ENCODE measurements at places on chromosomes 11 and 22.

DNA sequence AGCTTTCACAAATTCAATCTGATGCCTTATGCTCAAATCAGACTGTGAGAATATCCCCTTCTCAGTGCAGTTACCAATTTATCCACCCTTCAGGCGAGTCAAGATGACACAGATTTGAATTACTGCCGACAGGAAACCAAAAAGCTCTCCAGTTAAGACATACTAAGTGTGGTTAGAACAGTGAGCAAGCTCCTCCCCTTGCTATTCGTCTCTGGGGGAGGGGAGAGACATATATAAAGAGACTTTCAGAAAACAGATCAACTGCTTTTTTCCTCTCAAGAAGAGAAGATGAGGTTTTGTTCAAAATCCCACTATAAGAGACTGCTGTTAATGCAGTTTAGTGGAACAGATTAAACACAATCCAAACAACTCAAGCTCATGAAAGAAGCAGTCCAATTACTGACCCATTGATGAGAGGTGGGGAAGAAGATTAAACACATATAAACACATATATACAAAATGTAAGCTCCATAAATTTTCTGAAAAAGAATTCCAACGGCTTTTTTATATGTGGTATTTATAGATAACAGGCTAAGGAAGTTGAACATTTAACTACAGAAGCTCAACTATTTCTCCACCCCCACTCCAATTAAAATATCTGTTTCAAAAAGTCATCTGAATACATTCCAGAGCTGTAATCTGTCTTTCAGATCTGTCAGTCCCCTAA lies 102.7 kb downstream of the MRTFA start:
- DNase-seq: no peak

DNA sequence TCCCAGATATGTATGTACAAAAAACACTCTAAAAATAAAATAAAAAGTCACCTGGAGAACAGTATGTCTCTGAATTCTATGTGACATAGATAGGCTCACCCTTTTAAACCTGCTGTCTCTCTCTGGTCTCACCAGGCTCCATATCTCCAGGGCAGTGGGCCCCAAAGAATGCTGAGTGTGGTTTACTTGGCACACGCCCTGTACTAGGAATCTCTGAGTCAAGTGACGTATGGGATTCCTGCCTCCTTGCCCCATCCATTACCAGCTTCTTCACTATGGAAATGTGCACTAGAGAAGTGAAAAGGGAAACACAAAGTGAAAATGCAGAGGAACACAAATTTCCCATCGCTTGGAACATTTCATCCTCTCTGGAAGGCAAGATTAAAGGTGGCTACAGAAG lies 722.2 kb upstream of the TENM4 start:
- DNase-seq: no peak

- DNase-seq: no peak
Measured at GRCh38 chr11:36088266-36088972, 144.6 kb downstream of the LDLRAD3 start.

DNA sequence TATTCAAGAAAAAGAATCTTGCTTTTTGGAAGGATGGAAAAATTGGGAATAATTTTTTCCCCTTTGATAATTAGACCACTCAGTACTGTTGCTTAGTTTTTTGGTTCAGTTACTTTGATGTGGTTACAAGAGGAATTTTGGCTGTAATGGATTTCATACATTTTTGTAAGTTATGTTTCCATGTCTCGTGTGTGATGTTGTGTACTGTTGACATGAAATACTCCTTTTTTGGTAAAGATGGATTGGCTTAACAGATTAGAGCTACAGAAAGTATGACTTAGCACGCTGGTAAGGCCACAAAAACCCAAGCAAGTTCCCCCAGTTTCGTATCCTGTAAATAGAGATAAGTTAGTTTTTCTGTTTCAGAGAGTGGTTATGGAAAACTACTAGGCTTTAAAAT lies 11.9 kb downstream of the TBCEL start:
- DNase-seq: no peak

GRCh38 chr11:61586792-61587430 lies 6.0 kb upstream of the SYT7 start:
- no peak for DNase-seq

- no peak for DNase-seq
Measured at GRCh38 chr11:124085997-124086846, 29.0 kb upstream of the VWA5A start.

- no peak for DNase-seq
Measured at GRCh38 chr11:128484172-128484571, 103.2 kb downstream of the ETS1 start.

DNA sequence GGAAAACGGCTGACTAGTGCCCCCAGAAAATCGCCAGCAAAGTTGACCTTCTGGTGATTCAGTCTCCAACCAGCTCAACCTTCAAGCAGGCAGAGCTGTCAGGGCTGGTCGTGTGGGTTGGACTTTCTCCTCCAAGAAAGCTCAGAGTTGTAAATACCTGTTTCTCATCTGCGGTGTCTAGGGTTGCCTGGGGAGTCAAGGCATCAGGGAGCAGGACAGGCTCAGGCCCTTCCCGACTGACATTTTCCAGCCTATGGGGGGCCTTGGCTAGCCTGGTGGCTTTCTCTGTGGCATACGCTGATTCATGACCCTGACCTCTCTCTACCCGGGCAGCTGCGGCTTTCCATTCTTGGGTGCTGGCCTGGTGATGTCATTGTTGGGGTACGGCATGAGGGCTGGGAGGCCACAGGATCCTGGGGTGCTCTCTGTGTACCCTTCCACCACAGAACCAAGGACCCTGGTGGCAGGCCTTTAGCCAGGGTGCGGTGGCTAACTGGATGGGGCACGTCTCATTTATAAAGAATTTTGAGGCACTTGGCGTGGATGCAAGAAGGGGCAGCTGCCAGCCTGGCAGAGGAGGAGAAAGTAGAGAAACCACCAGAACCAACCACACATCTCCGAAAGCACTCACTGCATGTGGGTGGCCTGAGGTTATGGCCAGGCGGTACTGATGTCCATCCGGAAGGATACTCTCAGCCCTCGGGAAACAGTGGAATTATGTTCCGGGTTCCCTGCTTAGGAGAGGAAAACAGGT lies 64.9 kb downstream of the BCR start:
- DNase-seq: no peak

- no peak for DNase-seq
Measured at GRCh38 chr11:111465400-111465799, 46.8 kb downstream of the BTG4 start.

- DNase-seq: no peak
Measured at GRCh38 chr11:1807264-1807995, 27.4 kb upstream of the SYT8 start.

- no peak for DNase-seq
Measured at GRCh38 chr11:132943357-132943705, 589.0 kb downstream of the OPCML start.

GRCh38 chr11:125210066-125210465 lies 45.5 kb downstream of the PKNOX2 start:
- no peak for DNase-seq

GRCh38 chr11:126655807-126656128 lies 300.3 kb downstream of the ST3GAL4 start:
- DNase-seq: no peak

- no peak for DNase-seq
Measured at GRCh38 chr11:14881576-14882193, 10.3 kb downstream of the CYP2R1 start.

- no peak for DNase-seq
Measured at GRCh38 chr11:103737747-103738146, 298.7 kb upstream of the DDI1 start.

DNA sequence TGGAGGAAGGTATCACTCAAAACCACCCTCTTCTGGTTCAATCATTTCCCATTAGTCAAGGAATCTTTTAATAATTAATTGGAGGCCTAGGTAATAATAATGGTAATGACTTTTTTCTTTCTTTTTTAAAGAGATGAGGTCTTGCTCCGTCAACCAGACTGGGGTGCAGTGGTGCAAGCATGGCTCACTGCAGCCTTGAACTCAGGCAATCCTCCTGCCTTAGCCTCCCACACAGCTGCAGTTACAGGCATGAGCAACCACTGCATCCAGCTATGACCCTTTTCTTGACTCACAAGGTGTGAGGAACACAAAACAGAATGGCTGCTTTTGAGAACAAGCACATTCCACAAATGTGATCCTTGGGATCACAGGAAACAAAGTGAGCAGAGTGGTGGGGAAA lies 3.6 kb downstream of the POLDIP3 start:
- no peak for DNase-seq

GRCh38 chr22:19943082-19944026 lies 1.7 kb upstream of the TXNRD2 start:
- DNase-seq: no peak

- DNase-seq: no peak
Measured at GRCh38 chr11:19426756-19427403, 186.1 kb upstream of the E2F8 start.

DNA sequence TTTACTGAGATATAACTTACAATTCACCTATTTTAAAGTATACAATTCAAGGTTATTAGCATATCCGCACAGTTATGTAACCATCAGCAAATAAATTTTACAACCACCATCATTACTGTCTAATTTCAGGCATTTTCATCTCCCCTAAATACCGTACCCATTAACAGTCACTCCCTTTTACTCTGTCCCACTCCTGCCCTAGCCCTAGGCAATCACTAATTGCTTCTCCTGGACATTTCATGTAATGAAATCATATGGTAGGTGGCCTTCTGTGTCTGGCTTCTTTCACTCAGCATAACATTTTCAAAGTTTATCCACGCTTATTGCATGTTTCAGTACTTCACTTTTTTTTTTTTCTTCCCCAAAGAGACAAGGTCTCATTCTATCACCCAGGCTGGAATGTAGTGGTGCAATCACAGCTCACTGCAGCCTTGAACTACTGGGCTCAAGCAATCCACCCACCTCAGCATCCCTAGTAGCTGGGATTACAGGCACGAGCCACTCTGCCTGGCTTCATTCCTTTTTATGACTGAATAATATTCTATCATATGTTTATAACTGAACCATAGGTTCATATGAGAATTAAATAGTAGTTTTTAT lies 61.4 kb upstream of the CHRM4 start:
- no peak for DNase-seq

DNA sequence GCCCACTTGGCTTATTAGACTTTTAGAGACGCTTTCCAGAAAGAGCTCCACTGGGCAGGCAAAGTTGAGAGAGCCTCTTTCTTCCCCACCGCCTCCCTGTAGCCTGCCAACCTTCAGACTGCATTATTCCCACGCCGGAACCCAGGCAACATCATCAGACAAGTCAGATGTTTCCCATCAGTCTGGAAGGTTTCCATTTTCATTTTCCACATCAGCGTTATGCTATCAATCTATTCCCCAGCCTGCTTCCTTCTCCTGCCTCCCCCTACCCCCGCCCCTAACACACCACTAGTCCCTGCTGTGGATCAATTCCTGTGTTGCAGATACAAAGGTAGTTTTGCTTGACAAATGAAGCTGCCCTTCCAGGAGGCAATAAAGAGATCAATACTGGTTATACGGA lies 184.8 kb downstream of the DSCAML1 start:
- no peak for DNase-seq

GRCh38 chr11:132685174-132685611 lies 847.1 kb downstream of the OPCML start:
- DNase-seq: no peak

- DNase-seq: no peak
Measured at GRCh38 chr11:119964136-119965025, 173.5 kb downstream of the TRIM29 start.

- no peak for DNase-seq
Measured at GRCh38 chr11:28104984-28105383, 3.0 kb downstream of the KIF18A start.

GRCh38 chr11:98944461-98944860 lies 76.3 kb upstream of the CNTN5 start:
- DNase-seq: no peak

DNA sequence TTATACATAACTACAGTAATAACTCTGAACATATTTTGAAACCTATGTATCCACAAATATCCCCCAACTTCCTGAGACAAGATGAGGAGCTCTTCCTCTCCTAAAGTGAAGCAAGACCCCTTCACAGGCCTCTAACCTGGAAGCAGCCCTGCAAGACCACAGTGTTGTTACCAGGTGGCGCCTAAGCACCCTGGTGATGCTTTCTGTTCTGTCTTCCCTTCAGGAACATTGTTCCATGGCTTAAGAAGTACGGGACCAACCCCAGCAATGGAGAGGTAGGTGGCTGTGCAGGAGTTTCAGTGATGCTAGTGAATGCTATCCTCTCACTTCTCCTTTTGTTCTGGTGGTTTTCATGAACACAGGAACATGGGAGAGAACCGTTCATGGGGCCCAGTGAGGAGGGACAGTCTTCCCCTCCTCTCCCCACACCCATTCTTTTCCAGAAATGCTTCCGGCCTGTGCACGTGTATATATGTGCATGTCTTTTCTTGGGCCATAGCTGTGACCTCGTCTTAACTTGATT lies 6.4 kb downstream of the PPIL2 start:
- no peak for DNase-seq

DNA sequence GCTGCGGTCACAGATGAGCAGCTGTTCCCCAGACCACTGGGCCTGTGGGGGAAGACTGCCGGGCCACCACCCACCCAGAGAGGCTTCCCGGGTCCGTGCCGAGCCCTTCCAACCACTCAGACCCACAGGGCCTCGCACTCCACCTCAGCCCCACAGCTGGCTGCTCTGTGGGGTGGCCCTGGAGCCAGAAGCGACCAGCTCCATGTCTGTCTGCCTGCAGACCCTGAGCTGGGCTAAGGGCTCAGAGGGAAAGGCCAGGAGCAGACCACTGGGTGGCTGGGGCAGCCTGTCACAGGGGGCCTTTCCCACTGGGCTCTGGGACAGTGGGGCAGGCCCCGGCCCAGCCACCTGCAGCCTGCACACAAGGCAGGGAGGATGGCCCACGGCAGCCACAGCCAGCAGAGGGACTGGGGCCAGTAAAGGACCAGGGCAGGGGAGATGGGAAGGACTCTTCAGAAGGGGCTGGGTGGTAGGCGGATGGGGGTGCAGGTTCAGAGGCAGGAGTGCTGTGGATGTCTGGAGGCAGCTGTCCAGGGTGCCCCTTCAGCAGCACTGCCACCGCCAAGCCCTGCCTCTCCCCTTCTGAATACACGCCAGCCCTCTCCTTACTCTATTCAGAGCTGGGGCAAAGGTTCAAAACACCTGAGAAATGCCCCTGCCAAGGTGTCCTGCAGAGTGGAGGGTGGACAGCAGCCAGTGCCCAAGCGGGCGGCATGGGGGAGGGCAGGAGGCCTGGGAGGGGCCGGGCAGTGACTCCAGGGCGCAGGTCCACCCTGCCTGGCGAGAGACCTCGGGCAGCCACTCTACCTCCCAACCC lies 32.2 kb downstream of the GNB1L start:
- DNase-seq: no peak

DNA sequence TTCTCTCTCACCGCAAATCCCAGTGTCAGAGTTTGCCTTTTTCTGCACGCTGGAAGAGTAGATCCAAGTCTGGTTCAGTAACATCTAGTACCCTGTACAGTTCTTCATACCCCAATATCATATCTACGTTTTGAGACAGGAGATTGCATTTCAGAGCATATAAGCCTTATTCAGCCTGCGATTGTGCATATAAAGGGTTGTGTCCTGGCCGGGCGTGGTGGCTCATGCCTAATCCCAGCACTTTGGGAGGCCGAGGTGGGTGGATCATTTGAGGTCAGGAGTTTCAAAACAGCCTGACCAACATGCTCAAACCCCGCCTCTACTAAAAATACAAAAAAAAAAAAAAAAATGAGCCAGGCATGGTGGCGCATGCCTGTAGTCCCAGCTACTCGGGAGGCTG lies 104.9 kb downstream of the MTNR1B start:
- no peak for DNase-seq

- no peak for DNase-seq
Measured at GRCh38 chr11:10770626-10771254, 19.7 kb downstream of the CTR9 start.

All from SHP77 (cell line).